Upper lobe of right lung (tissue), 1 donor: ENCODE measurements at places on chromosomes 11 and 22. TPM values are rescaled to one million over a fixed set of nuclear protein-coding genes. Genes with fewer than 3 reads are reported as not detected.

DNA sequence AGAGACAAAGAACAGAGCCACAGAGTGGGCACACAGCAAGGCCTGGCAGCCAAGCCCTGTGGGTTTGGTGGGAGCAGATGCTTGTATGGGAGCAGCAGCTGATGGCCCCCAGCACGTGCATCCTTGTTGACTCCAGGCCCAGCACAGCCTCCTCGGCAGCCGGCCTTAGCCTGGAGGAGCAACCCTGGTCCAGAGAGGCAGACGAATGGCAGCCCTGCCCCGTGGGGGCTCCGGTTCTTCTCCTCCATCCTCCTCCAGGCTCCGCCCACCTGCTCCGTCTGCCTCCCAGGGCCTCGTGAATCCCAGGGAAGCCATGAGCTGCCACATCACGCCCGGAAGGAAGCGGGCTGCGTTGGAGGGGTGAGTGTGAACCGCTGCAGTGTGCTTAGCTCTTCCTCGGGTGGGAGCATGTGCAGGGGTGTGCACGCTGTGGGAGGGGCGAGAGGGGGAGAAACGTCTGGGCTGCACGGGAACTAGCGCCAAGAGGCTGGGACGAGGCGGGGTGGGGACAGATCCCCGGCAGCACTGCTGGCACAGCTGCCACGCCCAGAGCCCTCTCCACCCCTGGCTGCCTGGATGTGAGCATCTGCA is 36.3 kb upstream of the JAM3 start:
- DNase-seq = no peak

DNA sequence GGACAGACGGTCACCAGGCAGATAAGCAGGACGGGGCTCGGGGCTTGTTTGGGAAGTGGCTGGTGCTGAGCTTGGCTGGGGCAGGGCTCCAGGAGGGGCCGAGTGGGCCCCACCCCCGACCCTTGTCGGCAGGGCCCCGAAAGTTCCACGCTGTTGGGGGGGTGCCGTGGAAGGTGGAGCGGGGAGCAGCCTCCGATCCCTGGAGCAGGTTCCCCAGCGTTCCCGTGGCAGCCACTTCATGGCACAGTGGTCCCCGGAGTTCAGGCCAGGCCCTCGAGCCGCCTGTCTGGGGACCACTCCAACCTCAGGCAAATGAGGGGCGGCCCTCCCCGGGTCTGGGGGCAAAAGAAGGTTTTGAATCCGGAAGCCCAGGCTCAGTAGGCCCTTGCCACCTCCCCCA is 46.7 kb upstream of the PPARA start:
- no peak for DNase-seq

- DNase-seq = no peak
Measured at GRCh38 chr11:130420478-130421198, 7.8 kb downstream of the ADAMTS8 start.

DNA sequence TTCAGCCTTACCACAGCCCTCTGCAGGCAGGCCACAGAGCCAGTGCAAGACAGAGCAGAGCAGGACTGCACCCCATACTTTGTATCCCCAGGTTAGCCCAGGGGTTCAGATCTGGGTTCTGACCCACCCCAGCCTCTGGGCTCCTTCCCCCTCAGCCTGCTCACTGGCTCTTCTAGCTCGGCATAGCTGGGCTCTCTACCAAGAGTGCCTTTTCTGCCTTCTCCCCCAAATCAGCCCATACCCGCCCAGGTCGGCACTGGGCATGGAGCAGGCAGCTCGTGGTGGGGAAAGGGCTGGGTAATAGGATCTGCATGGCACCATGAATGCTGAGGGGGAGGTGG is 8.3 kb downstream of the RELT start:
- DNase-seq = no peak

- DNase-seq = no peak
Measured at GRCh38 chr22:30196880-30197336, 49.7 kb downstream of the LIF start.

GRCh38 chr11:15697437-15698236 is 582.9 kb downstream of the INSC start:
- DNase-seq = no peak

DNA sequence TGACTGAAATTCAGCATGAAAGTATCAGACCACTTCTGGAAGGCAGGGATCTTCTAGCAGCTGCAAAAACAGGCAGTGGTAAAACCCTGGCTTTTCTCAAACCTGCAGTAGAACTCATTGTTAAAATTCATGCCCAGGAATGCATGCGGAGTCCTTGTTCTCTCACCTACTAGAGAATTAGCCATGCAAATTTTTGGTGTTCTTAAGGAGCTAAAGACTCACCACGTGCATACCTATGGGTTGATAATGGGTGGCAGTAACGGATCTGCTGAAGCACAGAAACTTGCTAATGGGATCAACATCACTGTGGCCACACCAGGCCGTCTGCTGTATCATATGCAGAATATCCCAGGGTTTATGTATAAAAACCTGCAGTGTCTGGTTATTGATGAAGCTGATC is 19.1 kb downstream of the ZBTB44 start:
- DNase-seq = no peak

ZNF280A gene
- not detected for total RNA-seq

- DNase-seq = peak; percentile 83
Measured at GRCh38 chr11:57476047-57476756, 15.9 kb downstream of the RTN4RL2 start.

DNA sequence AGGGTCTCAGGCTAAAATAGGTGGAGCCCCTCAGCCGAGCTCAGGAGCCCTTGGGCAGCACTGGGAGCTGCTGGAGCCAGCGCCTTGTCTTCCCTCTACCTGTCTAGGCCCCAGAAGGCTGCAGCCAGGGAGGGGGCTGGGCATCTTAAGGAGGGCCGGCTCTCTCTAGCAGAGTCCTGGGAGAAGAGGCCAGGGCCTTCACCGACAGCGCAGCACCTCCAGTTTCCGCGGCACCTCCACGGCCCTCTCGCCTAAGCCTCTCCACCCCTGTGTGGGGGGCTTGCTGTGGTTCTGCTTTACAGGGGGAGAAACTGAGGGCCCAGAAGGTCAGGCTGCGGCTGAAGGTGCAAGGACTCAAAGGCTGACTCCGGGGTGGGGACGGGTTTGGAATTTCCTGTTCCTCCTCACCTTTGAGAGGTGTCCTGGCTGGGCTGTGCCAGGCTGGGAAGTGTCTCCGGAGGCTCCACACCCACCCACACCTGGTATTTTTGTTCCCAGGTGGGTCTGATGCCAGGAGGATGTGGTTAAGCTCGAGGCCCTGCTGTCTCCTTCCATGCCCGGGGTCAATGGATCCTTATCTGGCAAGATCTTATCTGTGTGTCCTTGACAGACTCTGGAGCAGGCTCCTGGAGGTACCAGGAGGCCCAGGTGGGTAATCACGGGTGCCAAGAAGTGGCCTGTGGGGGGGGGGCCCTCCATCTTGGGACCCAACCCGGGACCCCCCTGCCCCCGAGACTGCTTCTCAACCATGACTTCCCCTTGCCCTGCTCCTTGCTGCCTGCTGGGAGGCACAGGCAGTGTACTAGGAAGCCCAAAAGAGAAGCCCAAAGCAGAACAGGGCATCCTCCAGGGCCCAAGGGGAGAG is 95.3 kb upstream of the FGF3 start:
- DNase-seq = peak; percentile 64
